ENCODE measurements at places on chromosomes 4 and X.

DNA sequence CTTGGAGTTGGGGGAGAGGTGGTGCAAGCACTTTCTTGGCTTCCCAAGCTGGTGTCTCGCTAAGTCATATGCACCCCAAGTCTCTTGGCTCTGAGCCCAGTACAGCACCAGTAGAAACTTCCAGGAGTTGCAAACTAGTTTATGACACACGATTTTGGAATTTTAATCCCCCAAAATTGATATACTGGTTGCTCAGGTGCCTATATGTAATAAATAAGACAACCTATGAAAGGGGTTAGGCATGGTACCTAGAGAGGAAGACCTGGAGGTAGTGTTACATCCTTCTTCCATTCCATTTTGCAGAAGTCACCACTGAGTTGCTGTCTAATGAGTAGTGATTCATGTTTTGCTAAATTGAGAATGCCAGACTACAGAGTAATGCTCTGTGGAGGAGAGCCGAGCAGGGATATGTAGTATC lies 4.3 kb upstream of the SLC4A4 start:
- no peak for DNase-seq

GRCh38 chrX:33909836-33910235 lies 222.3 kb downstream of the FAM47A start:
- no peak for DNase-seq

DNA sequence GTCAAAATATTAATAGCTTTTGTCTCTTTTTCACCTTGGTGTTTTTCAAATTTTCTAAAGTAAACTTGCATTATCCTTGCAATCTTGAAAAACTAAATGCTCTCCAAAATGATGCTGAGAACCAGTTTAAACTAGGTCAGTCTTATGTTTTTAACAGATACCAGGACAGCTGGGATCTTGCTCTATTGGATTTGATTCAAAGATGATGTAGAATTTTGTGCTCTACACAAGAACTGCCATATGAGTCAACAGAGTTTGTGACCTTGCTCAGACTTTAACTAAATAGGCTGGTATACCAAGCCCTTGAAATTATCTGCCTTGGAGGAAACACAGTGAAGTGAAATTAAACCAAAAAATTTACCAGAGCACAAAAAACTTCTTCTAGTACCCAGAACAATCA lies 991.1 kb downstream of the STPG2 start:
- DNase-seq: no peak

DNA sequence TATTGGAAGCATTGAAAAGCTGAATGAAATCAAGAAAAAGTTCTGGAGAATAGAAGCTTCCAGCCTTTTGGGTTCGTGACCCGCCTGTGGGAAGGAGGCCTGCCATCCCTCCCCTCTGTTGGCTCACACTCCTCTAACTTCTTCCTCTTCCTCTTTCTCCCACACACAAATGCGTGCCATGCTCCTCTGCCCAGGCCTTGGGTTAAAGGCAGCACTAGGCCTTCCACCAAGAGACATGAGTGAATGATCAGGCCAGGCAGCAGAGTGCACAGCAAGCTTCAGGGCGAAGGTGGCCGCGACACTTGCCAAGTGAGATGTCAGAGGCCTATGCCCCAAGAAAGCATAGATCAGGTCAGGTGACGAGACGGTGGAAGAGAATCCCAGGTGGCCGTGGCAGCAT lies 38.4 kb downstream of the FAM193A start:
- no peak for DNase-seq

GRCh38 chr4:56130606-56131155 lies 181.9 kb downstream of the CEP135 start:
- DNase-seq: no peak

- DNase-seq: no peak
Measured at GRCh38 chr4:95956094-95956493, 116.2 kb downstream of the PDHA2 start.

DNA sequence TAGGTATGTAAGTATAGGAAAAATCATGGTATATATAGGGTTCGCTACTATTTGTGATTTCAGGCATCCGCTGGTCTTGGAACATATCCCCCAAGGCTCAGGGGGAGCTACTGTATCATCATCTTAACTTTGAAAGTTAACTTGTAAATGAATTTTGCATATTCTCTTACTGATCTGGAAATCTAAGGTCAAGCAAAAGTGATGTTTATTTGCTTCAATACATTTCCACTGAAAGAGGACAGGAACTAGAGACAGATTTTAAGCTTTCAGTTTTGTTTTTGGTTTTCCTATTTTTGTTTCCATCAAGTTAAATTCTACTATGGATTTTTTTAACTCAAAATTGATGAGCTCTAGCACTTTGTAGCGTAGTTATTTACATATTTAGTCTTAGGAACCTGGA lies 56.2 kb downstream of the NAF1 start:
- no peak for DNase-seq

GRCh38 chrX:10986616-10987015 lies 124.5 kb upstream of the HCCS start:
- DNase-seq: no peak

- no peak for DNase-seq
Measured at GRCh38 chr4:872241-872981, 46.5 kb upstream of the CPLX1 start.

DNA sequence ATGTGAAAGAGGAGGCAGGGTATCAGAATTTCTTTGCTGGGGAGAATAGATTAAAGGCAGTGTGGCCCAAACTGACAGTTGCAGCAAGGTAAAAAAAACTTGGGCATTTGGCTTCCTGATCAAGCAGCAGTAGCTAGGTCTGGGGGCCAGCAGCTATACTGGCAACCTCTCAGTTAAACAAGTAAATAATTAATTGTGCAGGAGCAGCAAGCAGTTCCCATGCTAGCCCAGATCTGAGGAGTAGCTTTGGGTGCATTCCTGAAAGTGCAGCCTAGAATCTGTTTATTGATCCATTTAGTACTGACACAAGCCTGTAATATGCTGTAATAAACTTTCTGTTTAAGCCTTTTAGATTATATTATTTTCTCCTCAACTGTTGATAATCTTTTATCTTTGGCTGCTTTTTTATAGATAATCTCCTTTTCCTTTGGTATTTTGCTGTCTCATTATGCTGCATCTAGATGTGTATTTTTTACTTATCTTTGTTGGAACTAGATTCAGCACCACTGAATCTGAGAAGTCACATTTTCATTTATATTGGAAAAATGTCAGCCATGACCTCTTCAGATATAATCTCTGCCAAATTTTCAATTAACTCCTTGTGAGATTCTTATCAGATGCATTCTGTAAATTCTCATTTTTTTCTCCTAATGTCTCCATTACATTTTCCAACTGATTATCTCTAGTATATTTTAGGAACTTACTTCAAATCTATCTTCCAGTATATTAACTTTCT lies 276.3 kb downstream of the STPG2 start:
- DNase-seq: no peak

- DNase-seq: no peak
Measured at GRCh38 chr4:158112611-158113010, 60.2 kb downstream of the GASK1B start.

DNA sequence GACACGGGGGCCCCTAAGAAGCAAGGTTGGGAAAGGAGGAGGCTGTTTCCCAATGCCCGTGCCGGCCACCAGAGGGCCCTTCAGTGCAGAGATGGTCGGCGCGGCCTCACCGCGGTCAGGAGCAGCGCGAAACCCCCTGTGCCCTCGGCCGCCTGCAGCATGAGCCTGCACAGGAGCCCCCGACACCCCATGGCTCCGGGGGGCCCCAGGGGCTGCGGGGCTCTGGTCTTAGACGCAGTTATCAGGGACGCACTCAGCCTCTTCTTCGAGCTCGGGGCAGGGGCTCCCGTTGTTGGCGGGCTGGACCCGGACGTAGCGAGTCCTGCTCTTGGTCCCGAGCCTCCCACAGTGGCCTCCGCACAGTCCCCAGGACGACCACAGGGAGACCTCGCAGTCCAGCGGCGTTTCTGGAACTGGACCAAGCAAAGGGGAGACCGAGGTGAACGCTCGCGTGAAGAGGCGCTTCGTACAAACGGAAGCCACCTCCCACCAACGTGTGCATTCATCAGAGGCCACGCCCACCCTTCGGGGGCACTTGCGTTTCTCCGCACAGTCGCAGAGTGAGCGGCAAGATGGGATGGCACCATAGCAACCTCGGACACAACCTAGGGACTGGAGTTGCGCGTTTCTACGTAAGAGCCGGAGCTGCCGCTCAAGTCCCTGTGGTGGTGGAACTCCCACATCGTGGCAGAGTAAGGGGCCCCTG lies 5.0 kb downstream of the SPON2 start:
- DNase-seq: peak; percentile 74

DNA sequence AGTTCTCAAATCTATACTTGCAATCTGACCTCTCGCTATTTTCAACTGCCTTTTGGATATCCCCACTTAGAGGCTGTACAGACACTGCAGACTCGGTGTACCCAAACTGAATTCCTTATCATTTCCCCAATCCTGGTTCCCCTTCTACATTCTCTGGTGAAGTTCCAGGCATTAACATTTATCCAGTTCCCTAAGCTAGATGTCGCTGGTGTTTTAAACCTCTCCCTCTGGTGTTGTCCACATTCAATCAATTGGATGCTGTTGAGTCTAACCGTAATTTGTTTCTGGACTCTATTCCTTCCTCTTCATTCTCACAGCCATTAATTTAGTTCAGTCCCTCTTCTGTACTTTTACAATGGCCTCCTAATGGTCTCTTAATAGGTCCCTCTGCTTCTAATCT lies 7.2 kb upstream of the STK26 start:
- no peak for DNase-seq

- no peak for DNase-seq
Measured at GRCh38 chrX:104565791-104566680, at the start of gene IL1RAPL2. Gene IL1RAPL2 (plus strand): TSS chrX:104566199.

DNA sequence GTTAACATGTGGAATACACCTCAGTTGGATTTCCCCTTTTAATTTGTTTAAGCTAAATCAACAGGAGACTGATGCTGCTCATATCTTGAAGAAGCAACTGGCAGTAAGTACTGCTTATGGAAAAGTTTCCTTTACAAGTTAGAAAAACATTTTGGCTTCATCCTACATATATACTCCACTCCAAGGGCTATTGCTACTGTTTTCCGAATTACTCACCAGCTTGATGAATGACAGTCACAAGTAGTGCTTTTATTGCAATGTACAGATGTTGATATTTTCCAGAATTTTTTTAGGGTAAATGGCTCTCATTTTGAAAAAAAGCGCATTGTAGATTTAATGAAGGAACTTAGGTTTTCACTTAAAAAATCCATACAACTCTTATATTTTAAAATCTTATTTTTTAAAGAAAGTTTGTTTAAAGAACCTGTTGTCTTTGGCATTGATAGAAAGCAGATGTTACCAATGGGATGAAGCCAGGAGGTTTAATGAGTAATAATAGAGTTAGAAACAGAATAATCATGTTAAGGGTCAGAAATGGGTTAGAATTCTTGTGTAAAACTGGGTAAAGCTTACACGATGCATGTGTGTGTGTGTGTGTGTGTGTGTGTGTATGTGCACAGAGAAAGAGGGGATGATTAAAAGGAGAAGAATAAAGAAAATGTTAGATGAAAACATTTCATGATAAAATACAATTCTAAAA lies 272.9 kb downstream of the CFAP299 start:
- DNase-seq: no peak

- DNase-seq: no peak
Measured at GRCh38 chrX:35800474-35800873, 2.3 kb downstream of the MAGEB16 start.

GRCh38 chr4:81796790-81797528 lies 325.3 kb upstream of the RASGEF1B start:
- no peak for DNase-seq

DNA sequence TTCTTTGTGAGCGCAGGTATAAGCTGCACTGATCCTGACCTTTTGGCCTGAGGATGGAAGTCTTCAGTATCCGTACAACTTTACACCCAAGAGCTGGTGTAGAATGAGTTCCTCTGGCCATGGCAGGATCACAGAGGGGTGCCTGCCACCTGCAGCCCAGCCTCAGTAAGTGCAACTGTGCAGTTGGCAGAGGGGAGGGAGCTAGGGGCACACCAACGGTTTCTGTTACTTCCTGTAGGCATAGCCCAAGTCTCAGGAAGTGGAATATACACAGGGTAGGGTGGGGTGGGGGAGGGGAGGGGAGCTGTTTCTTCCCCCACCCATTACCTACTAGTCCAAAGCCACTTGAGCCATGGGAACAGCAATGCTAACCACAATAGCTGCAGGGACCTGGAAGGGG lies 85.4 kb upstream of the GBA3 start:
- no peak for DNase-seq

DNA sequence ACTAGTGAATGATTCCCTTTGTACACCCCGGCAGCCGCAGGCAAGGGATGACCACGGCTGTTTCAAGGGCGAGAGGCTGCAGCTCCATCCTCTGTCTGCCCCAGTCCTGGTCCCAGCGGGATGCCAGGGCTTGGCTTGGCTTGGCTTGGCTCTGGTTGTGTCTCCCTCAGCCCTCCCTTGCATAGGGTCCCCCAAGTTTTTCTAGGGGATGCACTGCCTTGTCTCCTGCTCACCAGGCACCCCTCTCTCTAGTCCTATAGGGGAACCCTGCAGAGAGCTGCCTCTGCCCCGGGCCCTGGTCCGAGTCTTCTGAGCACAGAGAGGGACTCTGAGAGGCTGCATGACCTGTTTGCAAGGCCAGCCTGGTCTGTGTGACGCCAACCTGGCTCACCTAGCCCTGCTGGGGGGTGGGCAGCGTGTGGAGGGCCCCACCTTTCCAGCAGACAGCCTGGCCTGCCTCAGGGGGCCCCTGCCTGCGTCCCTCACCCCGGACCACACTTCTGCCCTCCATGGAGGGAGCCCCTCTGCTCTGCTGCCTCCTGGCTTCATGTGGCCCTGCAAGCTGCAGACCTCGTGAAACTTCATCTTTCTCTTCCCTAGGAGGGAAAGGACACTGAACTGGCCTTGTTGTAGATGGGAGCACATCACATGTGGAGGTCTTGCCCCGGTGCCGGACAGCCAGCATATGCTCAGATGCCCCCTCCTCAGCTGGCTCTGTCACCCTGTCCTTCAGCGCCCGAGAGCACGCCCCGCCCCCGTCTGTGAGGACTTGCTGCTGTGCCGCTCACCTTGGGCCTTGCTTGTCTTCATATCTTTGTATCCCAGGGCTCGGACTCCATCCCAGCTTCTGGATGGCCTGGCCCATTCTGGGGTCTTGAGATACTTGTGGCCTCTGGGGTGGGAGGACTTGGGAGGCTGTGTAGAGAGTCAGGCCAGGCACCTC lies 16.4 kb downstream of the SORCS2 start:
- DNase-seq: no peak

- no peak for DNase-seq
Measured at GRCh38 chrX:2628751-2629315, 62.3 kb upstream of the CD99 start.

DNA sequence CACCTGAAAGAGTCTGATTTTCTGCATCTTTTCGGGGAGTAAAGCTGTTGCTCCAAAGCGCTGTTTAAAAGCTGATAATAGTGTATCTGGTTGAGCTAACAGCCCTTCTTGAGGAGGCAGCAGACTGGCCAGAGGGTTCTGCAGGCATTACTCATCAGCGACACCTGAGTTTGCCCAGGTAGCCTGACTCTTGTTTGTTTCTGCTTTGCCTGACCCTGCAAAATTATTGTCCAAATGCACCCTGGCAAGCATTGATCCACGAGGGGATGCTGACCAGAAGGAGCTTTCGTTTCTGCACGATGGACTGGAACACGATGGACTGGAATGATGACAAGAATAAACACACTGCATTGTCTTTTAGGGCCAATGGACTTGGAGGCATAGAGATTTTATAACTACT lies 6.2 kb downstream of the CD99 start:
- DNase-seq: no peak
